Spinal cord (tissue), 10 donors: ENCODE measurements at places on chromosomes 2 and 18. TPM values are rescaled to one million over a fixed set of nuclear protein-coding genes. Genes with fewer than 3 reads are reported as not detected.

LIPG gene
- 7.7 TPM for polyA plus RNA-seq

SLC14A1 gene
- 1.1 TPM for polyA plus RNA-seq

DNA sequence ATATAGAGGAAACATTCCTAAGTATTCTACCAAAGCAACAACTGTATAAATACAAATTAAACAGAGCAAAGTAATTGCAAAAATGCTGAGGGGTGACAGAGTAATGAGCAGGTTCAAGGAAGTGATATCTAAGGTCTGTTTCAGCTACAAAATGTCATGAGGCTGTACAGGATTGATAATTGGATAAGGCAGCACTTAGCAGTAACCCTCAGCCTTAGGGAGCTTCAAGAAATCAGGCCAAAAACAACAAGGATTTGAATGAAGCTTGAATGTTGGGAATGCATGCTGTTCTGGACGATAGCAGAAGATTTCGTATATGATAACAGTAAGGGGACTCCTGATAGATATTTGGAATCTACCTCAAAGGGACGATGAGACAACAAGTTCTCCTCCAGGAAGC lies 142.0 kb upstream of the MMADHC start:
- no peak for DNase-seq

DNA sequence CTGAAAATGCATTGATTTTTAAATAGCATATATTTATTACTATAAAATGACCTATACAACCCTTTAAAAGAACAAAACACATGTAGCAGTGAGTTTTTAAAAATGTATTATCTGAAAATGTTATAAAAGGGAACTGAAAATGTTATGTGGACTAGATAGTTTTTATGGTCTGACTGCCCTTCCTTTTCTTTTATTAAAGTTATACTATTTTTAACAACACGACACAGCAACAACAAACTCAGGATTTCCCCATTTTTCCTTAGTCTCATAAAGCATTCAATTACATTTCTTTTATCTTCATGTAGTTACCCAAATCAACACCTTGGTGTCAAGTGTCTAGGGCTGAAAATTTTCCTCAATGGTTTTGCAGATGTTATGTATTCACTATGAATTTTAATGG lies 132.8 kb upstream of the TMEFF2 start:
- DNase-seq, result no peak

GRCh38 chr18:44819944-44820510 lies 139.3 kb downstream of the SETBP1 start:
- DNase-seq, result no peak

DNA sequence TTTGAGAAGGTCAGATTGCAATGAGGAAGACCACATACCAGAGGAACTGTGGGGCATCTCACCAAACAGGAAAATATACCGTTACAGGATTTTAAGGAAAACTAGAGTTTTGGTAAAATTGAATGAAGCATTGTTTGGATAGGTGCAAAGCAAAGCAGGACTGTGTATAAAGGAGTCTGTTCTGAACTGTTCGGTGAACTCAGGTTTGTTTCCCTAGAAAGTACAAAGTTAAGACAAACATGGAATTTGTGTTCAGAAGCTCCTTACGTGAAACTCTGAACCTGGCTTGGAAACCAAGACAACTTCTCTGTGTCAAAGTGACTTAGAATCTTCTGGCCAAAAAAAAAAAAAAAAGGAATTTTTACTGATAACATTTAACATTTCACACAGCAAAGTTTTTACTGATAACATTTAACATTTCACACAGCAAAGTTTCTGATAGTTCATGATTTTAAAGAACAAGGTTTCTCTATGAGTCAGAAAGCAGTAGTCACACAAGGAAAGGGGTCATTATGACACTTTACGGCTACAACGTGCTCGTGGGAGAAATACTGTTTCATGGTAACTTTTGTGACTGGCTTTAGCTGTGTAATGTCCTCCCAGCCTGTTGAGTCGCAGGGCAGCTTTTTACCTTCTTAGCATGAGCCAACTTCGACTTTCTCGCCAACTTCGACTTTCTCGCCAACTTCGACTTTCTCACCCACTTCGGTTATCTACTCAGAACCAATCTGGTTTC lies 21.2 kb upstream of the TET3 start:
- DNase-seq, result no peak

GRCh38 chr2:241135737-241136136 lies 13.5 kb downstream of the PASK start:
- no peak for DNase-seq
